ENCODE measurements at places on chromosomes 6 and 20.

DNA sequence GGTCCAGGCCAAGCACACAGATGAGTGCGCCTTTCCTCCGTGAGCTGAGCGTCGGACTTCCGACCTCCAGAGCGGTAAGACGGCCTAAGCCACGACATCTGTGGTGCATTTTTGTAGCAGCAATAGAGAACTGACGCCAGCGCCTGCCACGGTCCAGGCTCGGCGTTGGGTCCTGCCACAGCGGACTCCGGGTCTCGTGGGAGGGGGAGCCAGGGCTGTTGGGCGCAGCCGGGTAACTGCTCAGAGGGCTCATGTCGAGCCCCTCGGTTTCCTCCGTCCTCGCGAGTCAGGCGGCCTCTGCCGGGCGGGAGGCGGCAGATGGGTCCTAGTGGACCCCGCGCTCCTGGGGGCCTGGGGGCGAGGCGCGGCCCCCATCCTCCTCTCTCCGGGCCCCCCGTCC lies 216.1 kb downstream of the QKI start:
- no peak for DNase-seq

- DNase-seq: peak; percentile 52
Measured at GRCh38 chr6:111791415-111791814, 81.8 kb downstream of the FYN start.

- DNase-seq: peak; percentile 43
Measured at GRCh38 chr20:20498076-20498861, 130.4 kb downstream of the INSM1 start.

GRCh38 chr6:147651249-147652063 lies 143.0 kb downstream of the SAMD5 start:
- no peak for DNase-seq

DNA sequence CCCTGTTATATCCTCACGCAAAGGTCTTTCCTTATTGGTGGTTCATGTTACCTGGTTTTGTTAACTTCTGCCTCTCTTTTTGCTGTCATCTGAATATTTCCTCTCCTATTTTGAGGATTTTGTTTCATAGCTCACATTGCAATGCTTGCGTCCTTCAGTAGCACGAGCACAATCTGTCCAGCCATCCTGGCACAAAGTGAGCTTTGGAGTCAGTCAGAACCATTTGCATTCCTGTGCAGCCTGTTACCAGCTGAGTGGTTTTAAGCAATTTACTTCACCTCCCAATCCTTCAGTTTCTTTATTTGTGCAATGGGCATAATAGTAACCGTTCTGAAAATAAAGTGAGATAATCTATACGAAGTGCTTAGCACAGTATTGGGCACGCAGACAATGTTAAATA lies 42.7 kb downstream of the AKAP7 start:
- DNase-seq: no peak

DNA sequence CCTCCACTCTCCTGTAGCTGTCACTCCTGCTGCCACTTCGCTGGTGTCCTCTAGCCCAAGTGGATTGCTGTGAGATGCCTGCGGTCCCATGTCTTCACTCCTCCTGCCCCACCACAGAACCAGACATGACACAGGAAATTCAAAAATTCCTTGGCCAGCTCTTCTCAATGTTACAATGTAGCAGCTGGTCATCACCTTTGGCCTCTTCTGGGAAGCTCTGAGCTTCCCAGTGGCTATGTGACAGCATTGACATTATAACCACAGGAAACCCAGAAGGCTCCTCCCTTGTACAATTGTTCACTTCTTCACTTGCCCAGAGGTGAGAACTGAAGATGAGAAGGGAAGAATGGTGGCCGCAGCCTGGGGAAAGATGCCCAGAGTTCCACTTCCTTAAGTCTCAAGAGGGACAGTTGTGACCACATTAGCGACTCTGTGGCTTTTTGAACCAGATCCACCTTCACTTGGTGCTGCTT lies 76.1 kb upstream of the NAA20 start:
- DNase-seq: no peak

Measured in GM23248 (cell line).